ENCODE measurements at places on chromosomes 2 and 18.

DNA sequence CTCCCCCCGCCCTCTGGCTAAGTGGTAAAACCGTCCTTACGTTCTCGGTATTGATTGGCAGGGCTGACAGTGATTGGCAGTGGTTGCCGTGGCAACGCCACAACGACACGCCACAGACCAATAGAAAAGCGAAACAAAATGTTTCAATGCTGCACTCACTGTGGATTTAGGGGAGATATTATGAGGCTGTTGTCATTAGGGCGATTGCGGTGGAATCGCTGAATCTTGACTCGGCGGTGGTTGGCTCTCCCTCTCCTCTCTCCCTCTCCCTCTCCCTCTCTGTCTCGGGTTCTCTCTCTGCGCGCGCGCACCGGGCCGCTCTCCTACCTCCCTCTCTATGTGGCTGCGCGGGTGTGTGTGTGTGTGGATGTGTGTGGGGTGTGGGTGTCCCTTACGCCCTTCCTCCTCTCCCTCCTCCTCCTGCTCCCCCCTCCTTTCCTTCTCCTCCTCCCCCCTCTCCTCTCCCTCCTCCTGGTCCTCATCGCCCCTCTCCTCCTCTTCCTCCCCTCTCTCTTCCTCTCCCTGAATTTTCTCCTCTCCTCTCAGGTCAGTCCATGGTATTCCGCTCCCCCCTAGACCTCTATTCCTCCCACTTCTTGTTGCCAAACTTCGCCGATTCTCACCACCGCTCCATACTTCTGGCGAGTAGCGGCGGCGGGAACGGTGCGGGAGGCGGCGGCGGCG, at the start of gene SIX3:
SIX3 (plus strand) TSS at position 152 of the 684 bp plus-strand sequence; CDS start at position 555, 403 bp downstream.
- no peak for DNase-seq

DNA sequence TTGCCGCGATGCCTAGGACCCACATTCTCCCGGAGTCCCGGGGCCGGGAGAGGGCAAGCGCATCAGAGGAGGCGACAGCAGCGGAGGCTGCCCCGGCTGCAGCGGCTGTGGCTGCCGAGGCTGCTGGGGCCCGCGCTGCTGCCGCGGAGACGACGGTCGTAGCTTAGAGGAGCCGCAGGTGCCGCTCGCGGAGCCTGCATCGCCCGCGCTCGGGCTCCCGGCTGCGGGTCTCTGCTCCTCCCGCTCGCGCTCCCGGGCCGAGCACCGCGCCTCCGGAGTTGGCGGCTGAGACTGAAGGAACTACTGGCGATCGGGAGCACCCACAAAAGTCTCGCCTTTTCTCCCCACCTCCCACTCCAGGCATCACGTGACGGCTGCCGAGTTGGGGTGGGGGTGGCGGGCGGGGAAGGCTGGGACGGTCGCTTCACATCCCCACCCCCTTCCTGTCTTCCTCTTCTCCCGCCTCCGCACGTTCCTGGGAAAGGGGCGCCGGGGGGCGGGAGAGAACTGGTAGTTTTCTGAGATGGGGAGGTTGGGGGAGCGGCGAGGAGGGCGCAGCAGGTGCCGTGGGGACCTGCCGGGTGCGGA, at the start of gene LYPD1:
LYPD1 (minus strand) TSS at position 298 of the 588 bp plus-strand sequence; CDS start at position 25, 273 bp downstream.
- DNase-seq, result no peak

DNA sequence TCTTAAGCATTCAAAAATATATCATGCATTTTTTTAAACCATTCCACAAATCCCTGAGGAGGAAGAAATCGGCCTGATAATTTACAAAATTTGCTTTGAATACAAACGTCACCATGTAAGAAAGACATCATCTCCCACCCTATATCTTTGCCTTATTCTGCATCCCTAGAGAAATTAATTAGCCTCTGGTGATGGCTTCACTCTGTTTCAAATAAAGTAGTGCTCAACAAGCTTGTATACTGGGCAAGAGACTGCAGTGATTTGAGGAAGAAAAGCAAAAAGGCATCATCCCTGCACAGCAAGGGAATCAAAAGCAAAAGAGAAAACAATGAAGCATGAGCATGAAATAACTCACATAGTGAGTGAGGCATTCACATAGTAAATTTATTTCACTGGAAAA, 375.5 kb downstream of the CDH7 start:
- DNase-seq, result no peak

GRCh38 chr2:97728091-97728731, 14.8 kb downstream of the ZAP70 start:
- DNase-seq, result peak; percentile 36

GRCh38 chr2:19059076-19059475, 299.3 kb downstream of the OSR1 start:
- no peak for DNase-seq

Measured in heart right ventricle (tissue), 16 donors.